ENCODE measurements at places on chromosomes 5 and 9. TPM values are rescaled to one million over a fixed set of nuclear protein-coding genes. Genes with fewer than 3 reads are reported as not detected.

DNA sequence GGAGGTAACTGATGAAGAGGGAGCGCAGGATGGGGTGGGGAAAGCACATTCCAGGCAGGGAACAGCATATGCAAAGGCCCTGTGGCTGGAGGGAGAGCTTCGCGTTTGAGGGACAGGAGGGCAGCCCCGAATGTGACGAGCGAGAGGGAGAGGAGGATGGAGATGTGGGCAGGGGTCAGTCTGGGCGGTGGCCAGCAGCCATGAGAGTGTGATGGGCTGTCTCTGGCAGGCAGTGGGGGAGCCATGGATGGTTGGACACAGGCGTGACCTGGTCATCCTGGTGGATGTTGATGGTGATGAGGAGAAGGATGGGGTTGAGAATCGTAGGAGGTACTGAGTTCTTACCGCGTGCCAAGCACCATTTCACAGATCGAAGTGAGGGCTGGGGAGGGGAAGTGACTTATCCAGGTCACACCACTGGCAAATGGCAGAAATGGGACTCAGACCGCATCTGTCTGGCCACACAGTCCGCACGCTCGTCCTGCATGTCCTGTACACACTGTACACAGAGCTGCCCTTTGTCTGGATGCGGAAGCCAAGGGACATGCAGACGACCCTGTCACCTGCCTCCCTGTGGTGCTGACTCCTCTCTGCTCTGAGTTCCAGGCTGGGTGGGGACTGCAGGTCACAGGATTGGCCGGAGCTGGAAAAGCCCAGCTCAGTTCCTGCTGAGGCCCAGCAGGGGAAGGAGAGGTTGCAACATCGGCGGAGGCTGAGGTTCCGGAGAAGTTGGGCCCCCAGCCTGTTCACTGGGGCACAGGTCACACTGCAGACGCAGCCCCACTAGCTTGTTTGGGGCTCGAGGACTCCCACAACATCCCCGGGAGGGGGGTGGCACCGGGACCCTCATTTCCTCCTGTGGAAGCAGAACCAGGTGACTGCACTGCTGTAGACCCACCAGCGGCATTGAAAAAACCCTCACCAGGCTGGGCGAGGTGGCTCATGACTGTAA lies 165.6 kb upstream of the IER5L start:
- DNase-seq = no peak

GRCh38 chr5:33340195-33340594 lies 100.6 kb upstream of the TARS1 start:
- DNase-seq = no peak

The PDLIM4 gene
- 94.7 TPM for total RNA-seq

The SLC36A2 gene
- not detected for total RNA-seq

The ADAMTSL2 gene
- total RNA-seq = not detected

The UAP1L1 gene
- total RNA-seq = 12.4 TPM

The GARIN3 gene
- total RNA-seq = not detected

DNA sequence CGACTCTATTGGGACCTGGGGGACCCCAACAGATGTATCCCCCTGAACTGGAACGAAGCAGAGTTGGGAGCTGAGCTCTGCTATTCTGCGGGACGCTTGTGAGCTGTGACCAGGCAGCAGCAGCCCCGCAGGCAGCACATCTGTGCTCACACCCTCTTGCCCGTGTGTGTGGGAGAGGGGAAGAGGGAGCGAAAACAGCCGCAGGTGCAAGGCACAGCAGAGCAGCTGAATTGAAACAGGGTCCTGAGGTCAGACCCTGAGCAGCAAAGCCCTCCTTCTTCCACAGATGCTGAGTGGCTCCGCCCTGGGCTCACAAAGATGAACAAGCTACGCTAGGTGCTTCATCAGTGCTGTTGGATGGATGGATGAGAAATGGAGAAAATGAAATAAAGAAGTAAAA lies 198.7 kb downstream of the HSPA4 start:
- DNase-seq = no peak

DNA sequence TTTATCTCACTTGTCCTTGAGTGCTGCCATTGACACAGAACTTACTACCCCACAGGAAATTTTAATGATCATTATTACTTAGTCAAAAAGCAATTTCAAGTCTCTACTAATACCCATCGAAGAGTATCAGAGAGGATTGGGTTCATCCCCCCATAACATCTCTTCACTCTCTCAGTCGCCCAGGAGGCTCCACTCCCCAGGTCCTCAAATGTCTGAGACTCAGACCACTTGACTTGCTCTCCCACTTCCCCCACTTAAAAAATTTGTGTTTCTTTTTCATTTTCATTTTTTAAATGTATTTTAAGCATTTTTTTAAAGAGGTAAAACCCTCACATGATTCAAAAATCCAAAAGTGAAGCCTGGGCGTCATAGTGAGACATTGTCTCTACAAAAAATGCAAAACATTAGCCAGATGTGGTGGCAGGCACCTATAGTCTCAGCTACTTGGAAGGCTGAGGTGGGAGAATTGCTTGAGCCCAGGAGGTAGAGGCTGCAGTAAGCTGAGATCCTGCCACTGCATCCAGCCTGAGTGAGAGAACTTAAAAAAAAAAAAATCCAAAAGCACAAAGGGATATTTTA lies 56.8 kb upstream of the TRAF1 start:
- no peak for DNase-seq

The LIFR gene
- total RNA-seq = 10.1 TPM

- no peak for DNase-seq
These were observed 158.1 kb upstream of the HMHB1 start for GRCh38 chr5:143653766-143654282.

GRCh38 chr9:17322882-17323864 lies 188.3 kb downstream of the CNTLN start:
- no peak for DNase-seq

- peak; percentile 72 for DNase-seq
These were observed 2.9 kb downstream of the JAK2 start for GRCh38 chr9:4987961-4988421.

GRCh38 chr9:69671311-69671878 lies 776 bp downstream of the APBA1 start:
- no peak for DNase-seq

- no peak for DNase-seq
These were observed 16.2 kb downstream of the SLC6A3 start for GRCh38 chr5:1429066-1429465.

The ALDH1A1 gene
- not detected for total RNA-seq

The SLC34A1 gene
- total RNA-seq = not detected

DNA sequence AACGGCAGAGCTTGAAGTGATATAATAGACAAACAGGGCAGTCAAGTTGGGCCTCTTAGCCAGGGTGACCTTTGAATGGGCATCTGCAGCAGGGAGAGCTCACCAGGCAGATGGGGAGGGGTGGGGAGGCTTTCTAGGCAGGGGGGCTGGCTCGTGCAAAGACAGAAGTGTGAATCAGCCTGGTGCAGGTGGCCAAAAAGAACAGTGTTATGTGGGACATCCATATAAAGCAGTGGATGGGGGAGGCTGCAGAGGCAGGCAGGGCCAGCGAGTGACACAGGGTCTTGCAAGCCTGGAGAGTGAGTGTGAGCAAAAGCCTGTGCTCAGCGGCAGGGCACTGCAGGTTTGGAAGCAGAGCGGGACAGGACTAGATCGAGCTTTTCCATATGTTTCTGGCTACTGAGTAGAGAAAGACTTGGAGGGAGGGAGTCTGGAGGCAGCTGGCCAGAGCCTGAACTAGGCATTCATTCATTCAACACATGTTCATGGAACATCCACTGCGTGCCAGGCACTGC lies 14.2 kb upstream of the TTLL11 start:
- no peak for DNase-seq

DNA sequence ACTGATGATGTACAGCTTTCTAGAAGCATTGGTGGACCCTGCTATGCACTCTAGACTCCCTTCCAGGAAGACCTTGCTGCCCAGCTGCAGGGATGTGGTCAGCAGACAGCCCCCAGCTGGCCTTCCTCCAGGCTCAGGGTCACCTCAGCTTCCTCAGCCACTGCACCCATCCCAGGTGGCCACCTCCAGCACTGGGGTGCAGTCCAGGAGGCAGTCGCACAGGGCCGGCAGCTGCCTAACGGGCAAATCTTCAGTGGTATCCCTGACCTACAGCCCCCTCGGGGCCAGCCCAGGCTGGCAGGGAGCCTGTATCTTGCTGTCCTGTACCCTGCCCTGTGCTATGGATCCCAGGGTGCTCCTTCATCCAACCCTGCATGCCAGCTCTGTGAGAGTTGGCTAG lies 81.8 kb downstream of the GADD45G start:
- no peak for DNase-seq

The GZMA gene
- 1.8 TPM for total RNA-seq

The CNTNAP3B gene
- total RNA-seq = 11.8 TPM

- peak; percentile 14 for DNase-seq
These were observed 157.7 kb upstream of the SLC12A2 start for GRCh38 chr5:127925916-127926315.

GRCh38 chr9:125425170-125425897 lies 163.7 kb downstream of the GAPVD1 start:
- DNase-seq = no peak

DNA sequence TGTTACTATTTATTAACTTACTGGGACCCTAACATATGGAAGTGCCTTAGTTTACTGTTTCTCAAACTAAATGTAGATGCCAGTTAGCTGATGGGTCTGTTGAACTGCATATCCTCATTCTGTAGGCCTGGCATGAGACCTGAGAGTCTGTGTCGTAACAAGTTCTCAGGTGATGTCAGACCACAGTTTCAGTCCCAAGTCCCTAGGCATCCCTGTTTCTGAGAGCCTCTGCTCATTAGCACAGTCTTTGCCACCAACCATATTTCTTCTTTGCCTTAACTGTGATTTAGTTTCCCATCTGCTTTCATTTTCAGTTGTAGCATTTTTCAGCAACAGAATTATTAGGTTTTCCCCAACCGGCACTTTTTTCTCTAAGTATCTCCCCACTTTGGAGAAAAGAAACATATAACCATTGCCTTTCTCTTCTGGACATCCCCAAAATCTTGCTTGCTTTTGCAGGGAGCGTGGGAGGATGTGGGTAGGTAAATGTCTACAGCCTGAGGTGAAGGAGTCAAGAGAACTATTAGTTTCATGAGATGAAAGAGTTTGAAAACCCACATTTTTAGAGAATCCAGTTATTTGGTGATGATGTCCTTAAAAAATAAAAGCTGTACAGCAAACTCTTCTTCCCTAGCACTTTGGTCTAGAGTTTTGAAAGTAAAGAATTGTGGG lies 74.6 kb downstream of the NUDT12 start:
- no peak for DNase-seq

DNA sequence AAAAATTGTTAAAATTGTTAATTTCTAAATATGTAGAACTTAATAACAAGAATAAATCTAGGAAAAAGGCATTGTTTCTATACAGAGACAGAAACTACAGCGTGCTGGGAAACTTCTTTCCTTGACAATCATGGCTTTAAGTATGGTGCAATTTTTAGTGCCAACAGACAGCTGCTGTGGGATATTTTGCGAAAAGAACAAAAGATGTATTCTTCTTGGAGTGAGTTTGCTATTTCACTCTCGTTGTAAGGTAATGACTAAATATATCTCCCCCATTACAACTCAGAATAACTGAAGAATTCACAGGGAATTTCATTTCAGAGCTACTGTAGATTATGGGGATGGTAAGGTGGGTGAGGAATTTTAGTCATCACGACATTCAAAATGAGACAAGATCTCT lies 2055.0 kb upstream of the ACO1 start:
- no peak for DNase-seq

DNA sequence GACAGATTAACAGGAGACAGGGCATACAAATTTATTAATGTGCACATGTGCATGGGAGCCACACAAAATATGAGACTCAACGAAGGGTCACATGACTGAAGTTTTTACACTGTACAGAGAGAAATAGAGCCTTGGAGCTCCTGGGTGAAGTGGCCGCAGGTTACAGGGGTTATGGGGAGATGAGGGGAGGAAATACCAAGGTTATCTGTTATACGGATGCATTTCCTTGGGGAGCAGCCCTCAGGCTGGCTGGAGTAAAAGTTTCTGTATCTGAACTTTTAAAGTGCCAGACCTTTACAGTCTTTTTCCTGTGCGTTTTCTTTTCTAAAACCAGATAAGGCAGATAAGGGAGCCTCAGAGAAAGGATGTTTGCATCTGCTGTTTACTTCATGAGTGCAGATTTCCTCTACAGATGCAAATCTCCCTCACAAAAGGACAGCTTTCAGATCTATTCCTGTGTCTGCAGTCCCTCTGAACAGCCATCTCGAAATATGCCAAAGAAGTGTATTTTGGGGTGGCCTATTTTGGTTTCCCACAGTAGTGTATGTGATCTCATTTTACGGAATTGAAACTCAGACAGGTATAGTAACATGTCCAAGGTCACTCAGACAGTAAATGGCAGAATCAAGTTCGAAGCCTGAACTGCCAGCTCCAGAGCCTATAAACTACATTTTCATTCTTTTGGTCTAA lies 139.3 kb upstream of the FBXL17 start:
- DNase-seq = no peak

DNA sequence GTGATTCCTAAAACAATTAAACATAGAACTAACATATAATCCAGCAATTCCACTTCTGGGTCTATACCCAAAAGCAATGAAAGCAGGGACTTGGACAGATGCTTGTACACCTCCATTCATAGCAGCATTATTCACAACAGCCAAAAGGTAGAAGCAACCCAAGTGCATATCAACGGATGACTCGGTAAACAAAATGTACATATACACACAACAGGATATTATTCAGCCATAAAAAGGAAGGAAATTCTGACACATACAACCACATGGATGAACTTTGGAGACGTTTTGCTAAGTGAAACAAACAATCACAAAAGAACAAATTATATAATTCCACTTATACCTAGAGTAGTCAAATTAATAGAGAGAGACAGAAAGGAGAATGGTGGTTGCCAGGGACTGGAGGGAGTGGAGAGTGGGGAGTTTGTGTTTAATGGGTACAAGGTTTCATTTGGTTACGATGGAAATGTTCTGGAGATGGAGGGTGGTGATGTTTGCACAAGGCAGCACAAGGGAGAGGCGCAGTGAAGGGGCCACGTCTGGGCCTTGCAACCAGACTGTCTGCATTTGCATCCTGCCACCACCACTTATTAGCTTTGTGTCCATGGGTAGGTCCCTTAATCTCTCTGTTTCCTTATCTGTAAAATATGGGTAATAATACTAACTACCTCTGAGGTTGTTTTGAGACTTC lies 36.3 kb upstream of the RLN1 start:
- no peak for DNase-seq

GRCh38 chr5:141419074-141419880 lies 1.6 kb upstream of the PCDHGA11 start:
- DNase-seq = no peak

The CCDC192 gene
- total RNA-seq = not detected

The TAF11L5 gene
- total RNA-seq = not detected

- DNase-seq = no peak
These were observed 324.1 kb upstream of the TNC start for GRCh38 chr9:115442054-115442453.

The SARDH gene
- 1.2 TPM for total RNA-seq

Data from Daoy (cell line).